CD4-positive, alpha-beta T cell treated with Interferon gamma for 1 hour (primary cell): ENCODE measurements at places on chromosomes 5 and 9.

- no peak for DNase-seq
These were observed 61.0 kb upstream of the PCA3 start for GRCh38 chr9:76703270-76703669.

DNA sequence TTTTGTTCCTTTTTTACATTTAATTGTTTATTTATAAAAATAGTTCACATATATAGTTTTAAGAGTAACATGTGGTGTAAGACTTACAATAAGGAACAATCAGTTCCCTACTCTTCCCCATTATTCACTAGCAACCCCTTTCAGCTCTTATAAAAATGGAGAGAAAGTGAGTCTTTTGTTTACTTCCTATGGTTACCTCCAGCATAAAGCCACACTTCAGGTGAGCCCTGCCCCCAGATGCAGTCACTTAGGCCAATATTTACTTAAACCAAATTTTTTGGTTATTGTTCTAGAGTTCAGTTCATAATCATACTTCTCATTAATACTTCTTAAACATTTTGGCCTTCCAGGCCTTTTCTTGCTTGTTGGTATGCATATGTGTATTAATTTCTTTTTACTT, 33.7 kb downstream of the UBE2R2 start:
- no peak for DNase-seq

DNA sequence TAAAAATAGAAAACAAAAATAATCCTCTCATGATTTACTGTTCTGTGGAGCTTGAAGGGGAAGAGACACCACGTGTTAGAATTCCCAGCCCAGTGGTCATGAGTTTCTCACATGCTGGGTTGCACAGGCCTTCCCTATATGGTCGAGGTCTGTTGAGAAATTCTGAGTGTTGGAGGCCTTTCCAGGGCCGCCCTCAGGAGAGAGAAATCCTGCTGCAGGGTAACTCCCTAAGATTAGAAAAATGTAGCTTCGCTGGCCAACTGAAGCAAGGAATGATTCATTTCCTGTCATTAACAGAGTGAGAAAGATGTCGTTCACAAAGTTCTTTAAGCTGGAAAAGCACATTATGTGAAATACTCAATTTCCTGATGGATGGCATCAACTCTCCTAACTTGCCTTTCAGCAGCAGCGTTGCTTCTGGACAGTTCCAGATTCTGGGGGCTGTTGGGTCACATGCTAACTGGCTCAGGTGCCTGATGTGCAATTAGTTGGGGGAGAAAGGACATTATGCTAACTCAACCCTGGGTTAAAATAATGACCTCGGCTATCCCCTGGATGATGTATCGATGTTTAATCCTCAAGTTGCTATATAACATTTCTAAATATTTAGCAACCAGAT, 104.8 kb upstream of the CD180 start:
- peak; percentile 12 for DNase-seq

DNA sequence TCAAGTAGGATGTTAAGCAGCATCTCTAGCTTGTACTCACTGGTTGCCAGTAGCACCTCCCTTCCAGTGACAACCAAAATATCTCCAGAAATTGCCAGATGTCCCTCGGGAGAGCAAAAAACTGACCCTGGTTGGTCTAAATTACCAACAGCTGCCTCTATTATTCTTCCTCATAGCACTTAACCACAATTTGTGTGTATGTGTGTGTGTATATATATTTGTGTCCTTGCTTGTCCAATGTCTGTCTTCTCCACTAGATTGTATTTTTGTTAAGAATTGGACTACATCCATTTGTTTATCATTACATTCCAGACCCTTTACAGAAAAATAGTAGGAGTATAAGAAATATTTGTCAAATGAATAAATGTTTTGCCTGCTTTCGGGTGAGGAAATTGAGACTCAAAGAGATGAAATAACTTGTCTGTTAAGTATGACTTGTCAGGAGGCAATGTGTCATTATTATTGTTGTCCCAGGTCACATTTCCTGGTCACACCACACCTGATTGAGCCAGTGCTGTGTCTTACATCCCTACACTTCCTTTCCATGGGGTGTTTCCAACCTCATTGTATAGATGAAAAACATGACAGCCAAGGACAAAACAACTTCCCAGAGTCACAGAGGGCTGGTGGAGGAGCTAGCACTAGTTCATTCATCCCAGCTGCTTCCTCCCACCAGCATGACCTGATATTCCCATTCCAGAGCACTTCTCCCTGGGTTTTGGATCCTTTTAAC, 11.4 kb upstream of the GRPEL2 start:
- no peak for DNase-seq

GRCh38 chr5:112036206-112036605, 279.2 kb upstream of the NREP start:
- no peak for DNase-seq

DNA sequence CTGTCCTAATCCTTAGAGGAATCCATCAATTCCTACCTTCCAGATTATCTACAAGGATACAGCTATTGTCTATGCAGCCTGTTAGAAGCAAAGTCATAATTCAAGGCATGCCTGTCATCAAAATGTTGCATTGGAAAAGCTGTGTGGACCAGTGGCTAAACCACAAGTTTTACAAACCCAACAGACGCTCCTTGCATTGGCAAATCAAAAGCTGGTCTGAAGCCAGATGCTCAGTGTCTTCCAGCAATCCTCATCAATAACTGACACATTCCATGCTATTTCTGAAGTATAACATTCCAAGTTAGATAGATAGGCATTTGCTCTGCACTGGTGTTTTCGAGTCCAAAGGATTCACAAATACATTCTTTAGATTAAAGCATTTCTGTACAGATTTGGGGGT, 213.6 kb downstream of the EBF1 start:
- DNase-seq: no peak
